NCI-H2081 (cell line): ENCODE measurements at places on chromosomes 11 and 22.

- DNase-seq = no peak
Measured at GRCh38 chr11:15801616-15802015, 554.7 kb downstream of the SOX6 start.

DNA sequence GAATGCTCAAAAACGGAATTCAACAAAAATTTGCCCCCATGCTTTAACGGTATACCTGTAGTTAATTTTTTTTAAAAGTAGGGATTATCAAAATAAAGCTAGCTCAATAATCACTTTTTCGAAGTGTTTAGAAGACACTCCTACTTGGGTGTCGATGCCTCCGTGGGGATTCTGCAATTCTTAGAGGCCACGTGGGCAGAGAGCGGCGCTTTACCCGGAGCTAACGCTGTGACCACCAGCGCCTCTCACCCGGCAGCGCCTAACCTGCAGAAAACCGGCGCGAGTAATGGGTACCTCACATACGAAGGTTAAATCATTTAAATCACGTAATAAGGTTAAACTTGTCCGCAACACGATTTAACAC lies 583 bp downstream of the TAF1D start:
- peak; percentile 72 for DNase-seq

DNA sequence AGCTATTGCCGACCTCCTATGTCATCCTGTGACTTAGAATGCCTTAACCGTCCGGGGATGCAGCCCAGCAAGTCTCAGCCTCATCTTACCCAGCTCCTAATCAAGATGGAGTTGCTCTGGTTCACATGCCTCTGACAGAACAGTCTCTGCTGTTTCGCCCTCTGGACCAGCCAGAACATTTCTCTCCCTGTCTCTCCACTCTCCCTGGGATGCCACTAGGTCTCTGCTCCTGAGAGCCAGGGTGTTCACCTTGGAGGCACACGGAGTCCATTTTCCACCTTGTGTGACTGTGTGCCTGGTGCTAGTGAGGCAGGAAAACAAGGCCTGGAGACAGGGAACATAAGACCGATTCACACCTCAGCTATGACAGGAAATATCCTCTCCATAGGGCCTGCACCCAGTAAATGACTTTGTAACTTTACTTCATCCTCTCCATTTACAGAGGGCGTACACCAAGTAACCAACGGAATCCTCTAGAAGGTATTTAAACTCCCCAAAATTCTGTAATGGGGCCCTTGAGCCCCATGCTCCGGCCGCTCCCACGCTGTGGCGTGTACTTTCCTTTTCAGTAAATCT lies 16.8 kb upstream of the B4GALNT4 start:
- no peak for DNase-seq

GRCh38 chr11:20278727-20279126 lies 84.8 kb upstream of the HTATIP2 start:
- no peak for DNase-seq
